Germinal center (tissue), 1 donor: ENCODE measurements at places on chromosomes 4 and X.

- DNase-seq, result peak; percentile 46
Measured at GRCh38 chrX:10156199-10157031, at the start of gene CLCN4. Gene CLCN4 (plus strand): TSS chrX:10156975. CDS start chrX:10185033, 28,058 bp downstream.

- no peak for DNase-seq
Measured at GRCh38 chrX:130216320-130216719, 44.6 kb downstream of the RAB33A start.

DNA sequence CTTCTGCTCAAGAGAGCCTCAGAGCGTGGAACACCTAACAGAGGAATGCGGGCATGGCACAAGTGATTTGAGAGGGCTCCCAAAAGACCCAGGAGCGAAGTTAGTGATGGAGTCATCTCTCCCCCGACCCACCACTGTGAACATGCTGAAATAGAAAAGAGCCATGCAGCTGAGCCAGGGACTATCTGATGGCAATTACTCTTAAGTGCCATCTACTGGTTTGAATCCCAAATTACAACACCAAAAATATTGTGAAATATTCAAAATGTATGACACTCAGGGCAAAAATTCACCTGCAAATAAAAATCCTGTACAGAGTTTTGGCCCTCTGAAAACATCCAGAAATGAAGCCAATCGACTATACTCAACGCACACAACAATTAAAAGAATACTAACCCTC is 2038.9 kb upstream of the ADGRL3 start:
- DNase-seq, result no peak

GRCh38 chr4:100960232-100960631 is 387.1 kb downstream of the PPP3CA start:
- no peak for DNase-seq

DNA sequence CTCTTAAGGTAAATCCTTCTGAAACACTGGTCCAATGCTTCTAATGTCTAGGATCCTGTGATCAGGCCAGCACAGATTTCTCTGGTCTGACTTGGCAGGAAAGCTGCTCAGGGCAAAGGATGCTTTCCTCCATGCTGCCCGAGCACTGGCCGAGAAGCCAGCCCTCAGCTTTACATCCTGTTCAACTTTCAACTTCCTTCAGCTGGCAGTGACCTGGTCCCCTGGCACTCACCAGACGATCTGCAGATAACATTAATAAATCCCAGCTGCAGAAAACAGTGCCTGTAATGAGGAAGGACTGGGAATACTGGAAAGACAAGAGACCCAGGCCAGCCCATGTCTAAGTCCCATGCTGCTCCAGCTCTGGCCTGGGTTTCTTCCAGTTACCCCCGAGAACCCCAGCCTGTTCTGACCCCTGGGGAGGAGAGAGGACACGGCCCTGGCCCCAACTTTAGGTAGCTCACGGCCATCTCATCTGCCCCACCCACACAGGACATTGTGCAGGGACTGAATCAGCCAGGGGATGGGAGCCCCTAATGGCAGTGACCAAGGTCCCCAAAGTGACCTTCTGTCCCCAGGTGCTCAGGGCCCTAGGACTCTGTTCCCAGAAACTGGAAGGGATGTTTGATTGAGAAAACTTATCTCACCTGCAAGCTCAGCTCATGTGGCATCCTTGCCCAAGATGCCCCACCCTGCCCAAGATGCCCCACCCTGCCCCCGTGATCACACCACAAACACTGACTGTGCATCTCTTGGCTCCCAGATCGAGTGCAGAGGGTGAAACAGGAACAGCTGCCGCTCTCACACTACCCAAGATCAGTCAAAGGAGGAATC is 28.0 kb downstream of the JAKMIP1 start:
- no peak for DNase-seq
